ENCODE measurements at places on chromosomes 11 and 22. TPM values are rescaled to one million over a fixed set of nuclear protein-coding genes. Genes with fewer than 3 reads are reported as not detected.

The MMP7 gene
- total RNA-seq, result not detected

DNA sequence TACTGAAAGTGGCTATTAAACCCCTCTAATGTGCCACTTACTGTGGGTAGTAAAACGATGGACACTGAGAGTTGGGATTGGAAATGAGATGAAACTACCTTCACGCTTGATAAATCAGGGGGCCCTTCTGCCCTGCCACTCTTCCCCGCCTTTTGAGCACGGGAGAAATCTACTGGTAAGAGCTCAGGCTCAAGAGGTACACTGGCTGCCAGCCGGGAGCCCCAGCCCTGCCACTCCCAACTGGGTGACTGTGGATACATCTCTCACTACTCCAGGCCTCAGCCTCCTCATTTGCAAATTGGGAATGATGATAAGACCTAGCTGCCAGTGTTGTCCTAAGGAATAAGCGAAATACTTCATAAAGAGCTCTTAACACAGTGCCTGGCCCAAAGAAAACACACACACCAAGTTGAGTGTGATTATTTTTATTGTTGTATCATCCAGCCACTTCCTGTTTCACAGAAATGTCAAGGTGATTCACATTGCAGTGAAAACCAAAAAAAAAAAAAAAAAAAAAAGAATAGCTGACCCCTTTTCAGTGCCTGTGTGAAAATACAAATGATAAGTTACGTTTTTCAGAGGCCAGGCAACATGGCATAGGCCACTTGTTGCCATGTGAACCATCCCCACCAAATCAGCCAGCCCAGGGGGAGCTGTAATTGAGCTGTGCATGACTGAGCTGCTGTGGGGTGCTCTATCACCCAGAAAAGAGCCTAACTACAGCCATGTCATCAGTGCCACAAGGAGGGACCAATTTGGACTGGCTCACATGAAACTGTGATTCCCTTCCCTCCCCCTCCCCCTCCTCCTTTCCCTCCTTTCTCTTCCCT lies 4.4 kb upstream of the ZNRD2 start:
- peak; percentile 41 for DNase-seq
- no peaks in the 10 kb centered on the region for H3K27me3 ChIP-seq
- peaks cover 29% of the 10 kb centered on the region for H3K4me1 ChIP-seq
- H3K27ac ChIP-seq, result peak overlapping the region; percentile 20

DNA sequence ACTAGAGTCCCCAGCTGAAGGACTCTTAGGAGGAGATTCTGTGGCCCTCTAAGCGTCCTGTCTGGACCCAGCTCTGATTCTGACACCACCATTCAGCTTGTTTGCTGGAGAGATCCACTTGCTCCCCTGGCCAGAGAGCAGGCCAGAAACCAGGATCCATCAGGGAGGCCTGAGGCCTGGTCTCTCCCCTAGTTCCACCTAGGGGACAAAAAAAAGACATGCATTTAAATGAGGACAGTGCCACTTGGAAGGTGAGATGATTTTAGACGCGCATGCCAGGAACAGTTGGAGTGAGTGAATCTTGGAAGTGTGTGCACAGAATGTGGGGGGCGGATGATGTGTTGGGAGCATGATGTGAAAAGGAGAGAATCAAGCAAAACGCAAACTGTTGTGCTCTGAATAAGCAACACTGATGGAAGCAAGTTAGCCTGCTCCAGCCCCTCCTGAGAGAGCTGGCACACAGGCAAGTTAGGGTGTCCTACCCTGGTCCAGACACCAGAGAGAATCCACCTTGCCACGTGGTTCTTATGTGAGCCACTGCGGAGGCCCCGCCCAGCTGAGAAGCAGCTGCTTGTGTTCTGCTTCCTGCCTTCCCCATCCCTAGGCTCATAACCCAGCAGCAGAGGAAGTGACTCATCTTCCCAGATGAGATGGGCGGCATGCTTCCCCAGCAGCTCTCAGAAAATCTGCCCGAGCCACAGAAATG lies 8.0 kb upstream of the SLCO2B1 start:
- H3K4me1 ChIP-seq, result peaks cover 11% of the 10 kb centered on the region
- peaks cover 32% of the 10 kb centered on the region for H3K27me3 ChIP-seq
- 0 out of 2 replicates have a peak overlapping the region, but pooled peaks have one; percentile 26 for H3K4me3 ChIP-seq
- H3K27ac ChIP-seq, result 0 out of 2 replicates have a peak overlapping the region, but pooled peaks have one; percentile 10
- no peaks in the 10 kb centered on the region for H3K36me3 ChIP-seq

- H3K4me1 ChIP-seq, result no peaks in the 10 kb centered on the region
- no peaks in the 10 kb centered on the region for H3K36me3 ChIP-seq
- H3K4me3 ChIP-seq, result no peak overlapping the region
- H3K27me3 ChIP-seq, result no peaks in the 10 kb centered on the region
- no peak overlapping the region for H3K27ac ChIP-seq
- DNase-seq, result no peak
These were observed 620 bp downstream of the APOBEC3A start for GRCh38 chr22:38957808-38958650.

The OR6A2 gene
- 0.06 TPM for total RNA-seq

DNA sequence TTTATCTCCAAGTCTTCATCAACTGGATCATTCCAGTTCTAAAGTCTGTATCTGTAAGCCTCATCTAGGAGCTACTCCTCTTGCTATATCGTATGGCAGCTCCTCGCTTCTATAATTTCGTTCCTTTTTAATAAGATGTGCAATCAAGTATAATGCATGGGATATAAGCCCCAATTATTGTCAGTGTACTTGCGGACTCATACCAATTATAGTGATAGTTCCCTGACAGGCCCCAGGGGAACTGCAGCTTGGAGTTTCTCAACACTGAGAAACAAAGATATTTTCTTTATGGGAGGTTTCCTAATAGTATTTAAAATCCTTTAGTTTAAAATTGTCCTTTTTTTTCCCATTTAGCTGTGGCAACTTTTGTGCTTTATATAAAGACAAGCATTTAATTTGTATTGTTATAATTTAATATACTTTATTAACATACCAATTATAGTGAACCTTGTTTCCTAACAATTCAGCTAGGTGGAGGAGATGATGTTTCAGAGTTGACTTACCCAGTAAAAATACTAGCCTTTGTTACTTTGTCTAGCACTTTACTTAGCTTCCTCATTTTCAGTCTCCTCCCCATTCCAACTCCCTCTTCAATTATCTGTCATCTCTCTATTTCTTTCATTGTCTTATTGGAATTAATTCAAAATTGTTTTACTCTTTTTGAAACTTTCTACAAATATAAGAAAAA lies 25.3 kb upstream of the DDX17 start:
- no peak for DNase-seq
- H3K4me1 ChIP-seq, result peaks cover 5% of the 10 kb centered on the region
- no peaks in the 10 kb centered on the region for H3K27me3 ChIP-seq

Measured in PC-3 (cell line).